ENCODE measurements at places on chromosomes 1 and 21.
A peak's percentile ranks its signal among the peaks of the same experiment; 100 is the strongest.

- no peak for DNase-seq
Measured at GRCh38 chr1:19169642-19170041, 40.4 kb downstream of the UBR4 start.

DNA sequence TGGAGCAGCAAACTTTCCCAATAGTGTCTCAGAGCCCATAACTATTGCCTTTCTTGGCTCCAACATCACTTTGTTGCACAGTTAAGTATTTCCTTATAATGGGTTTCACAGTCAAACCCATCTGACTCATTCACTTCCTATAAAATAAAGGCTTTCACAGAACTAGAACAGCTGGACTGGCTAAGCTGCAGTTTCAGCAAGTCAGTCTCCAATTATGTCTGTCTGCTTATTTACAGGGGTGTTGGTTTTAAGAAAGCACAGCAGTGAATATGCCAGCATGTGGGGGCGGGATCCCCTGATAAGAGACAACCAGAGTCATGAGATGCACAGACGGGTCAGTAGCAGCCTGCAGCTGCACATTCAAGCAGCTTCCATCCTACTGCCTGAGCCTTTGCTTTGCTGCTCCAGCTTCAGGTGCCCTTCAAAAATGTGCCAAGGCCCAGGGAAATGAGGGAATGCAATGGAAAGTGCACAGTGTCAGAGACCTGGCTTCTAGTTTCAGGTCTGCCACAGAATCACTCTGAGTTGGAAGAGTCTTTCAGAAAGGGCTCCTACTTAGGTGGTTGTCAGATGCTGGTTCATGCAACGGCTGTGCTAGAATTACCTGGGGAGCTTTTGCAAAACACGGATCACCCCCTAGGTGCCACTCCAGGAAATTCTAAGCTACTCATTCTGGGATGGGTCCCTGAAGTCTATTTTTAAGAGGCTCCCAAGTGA lies 24.8 kb downstream of the RNF19B start:
- DNase-seq: peak; percentile 85

- DNase-seq: no peak
Measured at GRCh38 chr1:165542647-165543046, 1.2 kb upstream of the LRRC52 start.

GRCh38 chr1:117612517-117613248 lies 6.8 kb downstream of the TENT5C start:
- peak; percentile 82 for DNase-seq

GRCh38 chr1:119132179-119132578 lies 8.3 kb downstream of the WARS2 start:
- DNase-seq: no peak

GRCh38 chr21:34802180-34802899 lies 133.5 kb downstream of the CLIC6 start:
- no peak for DNase-seq

DNA sequence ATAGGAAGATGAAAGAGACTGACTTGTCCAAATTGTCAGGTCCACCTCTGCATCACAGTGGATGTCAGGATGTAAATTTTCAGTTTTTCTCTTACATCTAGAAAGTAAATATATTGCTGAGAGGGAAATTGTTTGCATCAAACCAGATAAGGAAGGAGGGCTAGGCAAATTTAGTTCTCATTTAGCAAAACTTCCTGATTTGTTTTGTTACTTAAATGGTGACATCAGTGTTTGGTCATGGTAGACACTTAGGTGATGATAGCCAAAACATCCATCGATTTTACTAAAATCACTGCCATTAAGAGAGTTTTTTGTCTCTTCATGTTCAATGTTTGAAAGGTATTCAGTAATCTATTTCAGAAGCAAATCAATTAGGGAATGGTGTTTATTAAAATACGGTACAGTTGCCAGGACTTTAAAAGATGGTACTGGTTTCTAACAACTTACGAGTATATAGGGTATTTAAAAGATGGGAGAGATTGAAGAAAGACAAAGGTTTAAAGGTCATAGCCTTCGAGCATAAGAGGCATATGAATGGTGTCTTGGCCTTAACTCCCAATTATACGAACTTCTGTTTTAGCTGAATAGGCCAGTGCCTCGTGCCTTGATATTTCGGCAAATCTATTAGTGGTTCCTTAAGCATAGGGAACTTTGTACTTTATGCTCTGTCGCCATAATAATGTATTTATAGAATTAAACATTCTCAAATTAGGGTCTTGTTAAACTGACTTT lies 3.0 kb downstream of the IER5 start:
- no peak for DNase-seq

- DNase-seq: no peak
Measured at GRCh38 chr1:997993-998744, 1.7 kb downstream of the HES4 start.

- DNase-seq: no peak
Measured at GRCh38 chr1:58818976-58819375, 35.1 kb upstream of the JUN start.

DNA sequence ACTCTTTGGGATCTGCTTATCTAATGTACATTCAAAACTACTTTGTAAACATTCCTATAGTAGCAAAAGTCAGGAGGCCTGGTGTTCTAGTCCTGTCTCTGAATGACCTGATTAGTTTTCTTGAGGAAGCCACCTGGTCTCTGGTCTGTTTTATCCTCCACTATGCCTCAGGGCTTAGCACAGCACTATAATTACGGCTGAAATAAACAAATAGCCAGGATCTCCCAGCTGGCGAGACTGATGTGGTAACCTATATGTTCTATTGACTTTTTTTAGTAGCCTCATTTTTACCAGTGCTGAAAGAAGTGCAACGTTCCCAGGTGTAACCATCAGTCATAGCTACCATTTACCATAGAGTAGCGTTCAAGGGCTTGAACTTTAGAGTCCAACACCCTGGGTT lies 24.2 kb upstream of the RPL11 start:
- no peak for DNase-seq

GRCh38 chr1:219963432-219963831 lies 35.1 kb upstream of the SLC30A10 start:
- no peak for DNase-seq

DNA sequence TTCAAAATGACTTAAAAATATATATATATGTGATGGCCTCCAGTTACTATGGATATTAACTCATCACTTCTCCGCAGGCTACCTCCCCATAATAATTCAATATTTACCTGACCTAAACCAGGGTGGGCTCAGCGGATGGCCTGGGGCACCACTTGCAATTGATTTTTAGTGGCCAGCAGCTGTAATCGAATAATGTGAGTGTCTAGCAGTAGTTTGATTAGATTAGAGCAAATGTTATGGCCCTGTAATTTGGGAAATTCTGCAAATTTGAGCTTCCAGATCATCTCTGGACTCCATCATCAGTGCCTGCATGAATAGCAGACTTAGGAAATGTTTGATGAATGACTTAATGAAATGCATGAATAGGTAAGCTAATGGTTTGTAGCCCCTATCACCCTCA lies 14.7 kb downstream of the SUSD4 start:
- DNase-seq: no peak

GRCh38 chr1:216054600-216054999 lies 368.6 kb downstream of the USH2A start:
- DNase-seq: no peak

DNA sequence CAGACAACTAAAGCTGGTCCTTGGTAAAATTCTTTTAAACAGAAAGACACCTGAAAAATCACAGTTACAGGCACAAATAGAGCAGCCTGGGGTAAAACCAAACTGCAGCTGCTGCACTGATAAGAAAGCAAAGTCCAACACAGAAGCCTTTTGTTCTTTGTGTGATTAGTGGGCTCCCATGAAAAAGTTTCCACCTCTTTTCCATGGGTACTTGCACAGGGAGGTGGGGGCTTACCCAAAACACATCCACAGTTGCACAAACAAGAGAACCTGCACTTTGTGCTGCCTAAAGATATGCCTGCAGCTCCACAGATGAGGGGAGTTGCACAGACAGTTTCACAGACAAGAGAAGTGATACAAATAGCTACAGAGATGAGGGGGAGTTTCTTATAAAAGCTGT lies 106.7 kb upstream of the SLC5A9 start:
- DNase-seq: no peak

DNA sequence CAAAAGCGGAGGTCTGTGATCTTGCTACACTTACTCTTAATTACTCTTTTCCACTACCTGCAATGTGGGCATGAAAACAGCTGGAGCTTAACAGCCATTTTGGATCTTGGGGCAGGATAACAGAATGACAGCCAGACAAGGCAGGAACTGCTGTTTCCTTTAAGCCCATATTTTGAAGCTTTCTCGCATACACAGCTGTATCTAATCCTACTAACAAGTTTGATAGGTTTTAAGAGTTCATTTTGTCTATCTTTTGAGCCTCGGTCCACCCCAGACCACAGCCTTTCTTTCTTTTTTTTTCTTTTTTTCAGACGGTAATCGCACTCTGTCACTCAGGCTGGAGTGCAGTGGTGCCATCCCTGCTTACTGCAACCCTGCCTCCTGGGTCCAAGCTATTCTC lies 42.4 kb upstream of the CRB1 start:
- no peak for DNase-seq

GRCh38 chr1:202216691-202217090 lies 23.1 kb downstream of the LGR6 start:
- DNase-seq: no peak

GRCh38 chr1:84253891-84254290 lies 47.6 kb upstream of the SAMD13 start:
- peak; percentile 84 for DNase-seq

- DNase-seq: no peak
Measured at GRCh38 chr1:244854865-244855578, 9.3 kb downstream of the HNRNPU start.

DNA sequence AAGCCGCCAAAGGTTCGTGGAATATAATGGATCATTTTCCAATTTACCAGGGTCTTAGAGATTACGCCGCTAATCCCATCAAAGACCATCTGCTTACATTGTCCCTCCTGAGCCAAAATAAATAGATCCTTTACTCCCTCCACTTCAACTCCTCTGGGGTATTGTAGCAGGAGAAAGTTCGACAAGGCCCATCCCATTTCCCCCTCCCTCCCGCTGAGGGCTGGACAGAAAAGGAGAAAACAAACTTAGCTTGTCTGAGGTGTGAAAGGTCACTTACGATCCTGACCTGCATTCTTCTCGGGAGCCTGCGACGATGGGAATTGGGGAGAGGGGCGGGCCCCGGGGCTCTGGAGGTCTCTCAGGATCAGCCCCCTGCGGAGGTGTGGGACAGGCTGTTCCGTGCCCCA lies 60.8 kb downstream of the MEF2D start:
- DNase-seq: no peak

- DNase-seq: no peak
Measured at GRCh38 chr21:35764077-35764476, 296.2 kb downstream of the SETD4 start.

DNA sequence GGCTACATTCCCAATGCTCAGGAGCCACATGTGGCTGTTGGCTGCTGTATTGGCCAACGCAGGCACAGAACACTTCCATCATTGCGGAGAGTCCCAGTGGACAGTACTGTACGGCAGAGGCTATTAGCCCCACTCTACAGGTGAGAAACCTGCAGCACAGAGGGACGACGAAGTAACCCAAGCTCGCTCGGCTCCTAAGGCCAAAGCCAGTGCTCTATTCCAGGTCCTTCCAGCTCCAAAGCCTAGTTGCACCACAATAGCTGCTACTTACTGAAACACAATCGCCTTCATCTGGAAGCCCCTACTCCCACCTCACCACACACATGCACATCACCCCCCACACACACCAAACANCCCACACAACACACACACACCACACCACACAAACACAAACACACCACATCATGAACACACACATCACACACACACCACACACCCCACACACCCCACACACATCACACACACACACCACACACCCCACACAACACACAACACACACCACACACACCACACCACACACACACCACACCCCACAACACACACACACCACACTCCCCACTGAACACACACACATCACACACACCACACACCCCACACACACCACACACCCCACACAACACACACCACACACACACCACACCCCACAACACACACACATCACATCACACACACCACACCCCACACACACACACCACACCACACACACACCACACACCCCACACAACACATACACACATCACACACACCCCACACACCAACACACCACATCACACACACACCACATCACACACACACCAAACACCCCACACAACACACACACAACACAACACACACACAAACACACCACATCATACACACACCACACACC lies 3.2 kb downstream of the LYPD8 start:
- no peak for DNase-seq

DNA sequence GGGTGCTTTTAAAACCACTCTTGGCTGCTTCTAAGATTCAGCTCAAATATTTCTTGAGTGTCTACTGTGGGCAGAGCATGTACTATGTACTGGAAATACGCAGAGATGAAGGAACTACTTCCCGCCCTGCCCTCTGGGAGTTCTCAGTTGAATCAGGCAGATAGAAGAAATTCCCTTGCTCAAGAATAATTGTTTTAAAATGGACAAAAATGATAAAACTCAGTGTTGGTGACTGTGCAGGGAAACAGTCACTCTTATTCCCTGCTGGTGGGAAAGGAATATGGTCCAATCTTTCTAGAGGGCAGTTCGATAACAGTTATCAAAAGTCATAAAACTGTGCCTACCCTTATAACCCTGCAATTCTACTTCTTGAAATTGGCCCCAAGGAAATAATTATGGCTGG lies 16.9 kb upstream of the GRHL3 start:
- no peak for DNase-seq

DNA sequence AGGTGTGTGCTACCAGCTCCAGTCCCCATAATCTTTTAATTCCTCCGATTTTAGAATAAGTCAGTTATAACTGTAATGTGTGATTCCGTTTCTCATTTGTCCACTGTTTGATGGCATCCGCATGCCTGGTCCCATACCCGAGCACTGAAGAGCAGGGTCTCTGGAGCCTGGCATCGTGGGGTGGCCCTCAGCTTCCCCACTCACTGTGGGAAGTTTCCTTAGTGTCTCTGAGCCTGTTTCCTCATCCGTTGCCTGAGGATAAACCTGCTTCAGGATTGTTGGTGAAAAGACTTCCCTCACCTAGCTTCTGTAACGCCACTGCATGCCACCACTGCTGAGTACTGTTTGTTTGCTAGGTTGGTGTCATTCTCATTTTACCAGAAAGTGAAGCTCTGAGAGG lies 19.5 kb downstream of the PARK7 start:
- DNase-seq: no peak

DNA sequence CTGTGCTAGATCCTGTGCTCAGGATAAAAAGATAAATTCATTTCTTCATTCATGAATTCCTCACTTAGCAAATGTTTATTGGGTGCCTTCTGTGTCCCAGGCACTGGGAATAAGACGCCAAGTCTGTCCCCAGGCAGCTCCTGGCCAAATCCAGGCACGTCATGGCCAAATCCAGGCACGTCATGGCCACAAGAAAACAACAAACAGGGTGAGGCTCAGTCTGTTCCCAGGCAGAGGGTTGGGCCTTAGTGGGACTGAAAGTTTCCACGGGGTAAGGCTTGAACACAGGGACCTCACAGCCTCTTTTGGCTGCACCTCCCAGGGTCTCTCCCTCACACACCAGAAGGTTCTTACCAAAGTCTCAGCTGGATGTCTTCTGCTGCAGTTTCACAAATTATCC lies 95.7 kb downstream of the PAX7 start:
- DNase-seq: no peak

- DNase-seq: no peak
Measured at GRCh38 chr1:62436039-62436465, 797 bp upstream of the USP1 start.

All from stromal cell of bone marrow (primary cell).